ENCODE measurements at places on chromosomes 11 and 22. TPM values are rescaled to one million over a fixed set of nuclear protein-coding genes. Genes with fewer than 3 reads are reported as not detected.

DNA sequence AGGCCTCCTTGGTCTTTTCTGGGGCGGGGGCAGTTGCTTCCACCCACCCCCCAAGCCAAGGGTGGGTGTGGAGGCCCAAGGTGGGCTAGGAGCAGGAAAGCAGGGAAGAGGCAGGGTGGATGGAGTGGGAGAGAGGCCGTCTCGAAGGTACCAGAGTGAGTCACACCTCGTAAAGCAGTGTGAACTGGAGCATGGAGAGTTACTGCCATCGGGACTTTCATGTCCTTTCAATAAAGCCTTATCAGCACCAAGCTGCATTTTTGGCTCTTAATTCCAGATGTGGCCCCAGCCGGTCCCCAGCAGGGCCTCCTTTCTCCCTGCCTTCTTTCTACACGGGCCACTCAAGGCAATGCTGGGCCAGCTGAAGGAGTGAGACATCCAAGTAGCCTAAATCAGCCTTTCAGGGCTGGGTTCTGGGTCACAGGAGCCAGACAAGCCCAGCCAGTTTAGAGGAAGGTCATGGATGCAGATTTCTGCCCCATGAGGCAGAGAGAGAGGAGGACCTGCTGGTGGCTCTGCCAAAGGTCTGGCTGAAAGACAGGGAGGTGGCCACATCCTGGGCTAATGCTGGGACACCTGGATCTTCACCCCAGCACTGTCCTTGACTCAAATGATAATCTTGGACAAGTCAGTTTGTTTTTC lies 59.0 kb upstream of the CD82 start:
- H3K4me3 ChIP-seq: no peak overlapping the region
- H3K27me3 ChIP-seq: peaks cover 6% of the 10 kb centered on the region
- DNase-seq: no peak

DNA sequence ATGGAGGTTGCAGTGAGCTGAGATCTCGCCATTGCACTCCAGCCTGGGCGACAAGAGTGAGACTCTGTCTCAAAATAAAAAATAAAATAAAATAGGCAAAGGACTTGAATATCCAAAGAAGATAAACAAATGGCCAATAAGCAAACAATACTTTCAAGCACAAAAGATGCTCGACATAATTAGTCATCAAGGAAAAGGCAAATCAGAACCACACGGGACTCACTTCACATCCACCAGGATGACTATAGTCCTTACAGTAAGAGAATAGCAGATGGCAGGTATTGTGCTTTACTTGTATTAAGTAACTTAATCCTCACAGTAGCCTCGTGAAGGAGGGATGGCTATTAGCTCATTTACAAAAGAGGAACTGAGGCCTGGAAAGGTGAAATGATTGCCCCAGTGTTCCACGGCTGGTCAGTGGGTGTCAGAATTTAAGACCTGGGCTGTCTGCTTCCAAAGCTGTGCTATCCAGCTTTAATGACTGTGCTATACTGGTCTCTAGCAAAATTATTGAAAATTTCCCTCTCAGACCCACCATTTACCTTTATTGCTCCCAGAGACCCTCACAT lies 40.2 kb upstream of the RBFOX2 start:
- no peak for DNase-seq
- H3K27ac ChIP-seq: no peak overlapping the region
- H3K36me3 ChIP-seq: no peaks in the 10 kb centered on the region
- peaks cover 4% of the 10 kb centered on the region for H3K4me1 ChIP-seq
- H3K27me3 ChIP-seq: no peaks in the 10 kb centered on the region

GRCh38 chr11:31779374-31779791 lies 31.7 kb downstream of the PAX6 start:
- H3K4me1 ChIP-seq: no peaks in the 10 kb centered on the region
- no peaks in the 10 kb centered on the region for H3K36me3 ChIP-seq
- no peak overlapping the region for H3K4me3 ChIP-seq
- H3K27ac ChIP-seq: no peak overlapping the region
- no peaks in the 10 kb centered on the region for H3K27me3 ChIP-seq
- no peak for DNase-seq

DNA sequence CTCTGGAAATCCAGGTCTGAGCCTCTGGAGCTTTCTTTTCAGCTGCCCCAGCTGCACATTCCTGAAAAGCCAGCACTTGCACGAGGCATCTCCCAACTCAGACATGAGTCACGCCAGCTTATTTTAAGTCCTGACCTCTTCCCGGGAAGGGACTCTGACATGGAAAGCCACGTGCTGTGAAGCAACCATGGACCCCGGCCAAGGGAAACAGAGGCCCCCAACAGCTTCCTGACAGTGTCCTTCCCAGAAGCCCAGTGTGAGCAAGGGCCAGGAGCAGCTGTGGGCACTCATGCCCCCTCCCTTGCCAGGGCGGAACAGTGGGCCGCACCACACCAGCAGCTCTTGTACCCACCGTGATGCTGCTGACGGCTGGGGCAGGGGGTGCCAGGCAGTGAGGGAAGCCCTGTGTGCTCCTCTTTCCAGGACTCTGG lies 118.8 kb upstream of the CADM1 start:
- peaks cover 10% of the 10 kb centered on the region for H3K27me3 ChIP-seq
- no peak overlapping the region for H3K4me3 ChIP-seq
- no peaks in the 10 kb centered on the region for H3K4me1 ChIP-seq

DNA sequence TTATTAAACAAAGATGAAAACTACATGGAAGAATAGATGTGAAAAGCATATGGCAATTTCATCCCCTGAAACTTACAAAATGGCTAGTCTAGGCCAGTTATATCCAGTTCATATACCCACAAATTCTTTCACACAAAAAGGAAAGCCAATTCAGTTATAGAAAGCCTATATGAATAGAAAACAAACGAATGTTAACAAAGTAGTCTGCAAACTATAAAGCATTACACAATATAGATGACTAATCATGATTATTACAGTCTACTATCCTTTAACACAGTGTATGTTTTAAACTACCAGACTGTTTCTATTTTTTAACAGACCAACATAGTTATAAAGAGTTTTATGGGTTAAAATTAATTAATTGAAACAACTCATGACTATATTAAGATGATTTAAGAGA lies 12.1 kb downstream of the DCUN1D5 start:
- H3K36me3 ChIP-seq: peaks cover 44% of the 10 kb centered on the region
- no peaks in the 10 kb centered on the region for H3K4me1 ChIP-seq
- H3K4me3 ChIP-seq: no peak overlapping the region
- DNase-seq: no peak

DNA sequence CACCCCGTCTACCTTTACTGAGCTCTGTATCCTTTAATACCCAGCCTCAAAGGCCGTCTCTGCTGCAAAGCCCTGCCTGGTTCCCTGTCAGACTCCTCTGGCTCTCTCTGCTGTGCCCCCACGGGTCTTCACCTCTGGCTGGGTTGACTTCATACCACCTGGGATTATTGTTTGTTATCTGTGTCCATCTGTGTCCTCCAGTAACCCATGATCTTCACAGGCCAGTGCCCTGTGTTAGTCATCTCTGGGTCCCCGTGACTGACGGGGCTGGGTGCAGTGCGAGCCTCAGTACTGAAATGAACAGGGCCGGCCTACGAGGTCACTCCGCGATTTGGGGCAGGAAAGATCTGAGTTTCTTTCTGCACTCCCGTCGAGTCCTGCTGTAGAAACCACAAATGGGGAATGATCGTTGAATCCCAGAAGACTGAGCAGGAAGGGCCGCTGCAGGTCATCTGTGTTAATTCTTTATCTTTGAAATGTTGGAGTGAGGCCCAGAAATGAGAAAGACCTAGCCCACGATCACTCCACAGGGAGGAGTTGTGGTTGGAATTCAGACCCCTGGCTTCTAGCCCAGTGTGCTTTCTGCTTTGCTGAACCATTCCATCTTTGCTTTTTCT lies 12.3 kb upstream of the TUB start:
- DNase-seq: peak; percentile 61
- H3K27me3 ChIP-seq: peaks cover 8% of the 10 kb centered on the region
- peak overlapping the region; percentile 58 for H3K27ac ChIP-seq
- H3K4me1 ChIP-seq: peaks cover 6% of the 10 kb centered on the region

DNA sequence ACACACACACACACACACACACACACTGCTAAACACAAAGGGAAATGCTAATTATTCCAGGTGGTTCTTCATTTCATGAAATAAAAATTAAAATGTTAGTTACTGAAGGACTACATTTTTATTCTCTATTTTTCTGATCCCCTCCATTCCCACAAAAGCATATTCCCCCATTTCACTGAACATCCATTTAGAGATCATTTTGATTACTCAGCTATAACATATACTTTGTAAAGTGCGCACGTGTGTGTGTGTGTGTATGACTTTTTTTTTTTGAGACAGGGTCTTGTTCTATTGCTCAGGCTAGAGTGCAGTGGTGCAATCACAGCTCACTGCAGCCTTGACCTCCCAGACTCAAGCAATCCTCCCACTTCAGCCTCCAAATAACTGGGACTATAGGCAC lies 42.6 kb downstream of the SLC35F2 start:
- H3K27ac ChIP-seq: no peak overlapping the region
- no peak overlapping the region for H3K4me3 ChIP-seq
- no peak for DNase-seq
- H3K4me1 ChIP-seq: no peaks in the 10 kb centered on the region
- no peaks in the 10 kb centered on the region for H3K27me3 ChIP-seq
- H3K36me3 ChIP-seq: no peaks in the 10 kb centered on the region

DNA sequence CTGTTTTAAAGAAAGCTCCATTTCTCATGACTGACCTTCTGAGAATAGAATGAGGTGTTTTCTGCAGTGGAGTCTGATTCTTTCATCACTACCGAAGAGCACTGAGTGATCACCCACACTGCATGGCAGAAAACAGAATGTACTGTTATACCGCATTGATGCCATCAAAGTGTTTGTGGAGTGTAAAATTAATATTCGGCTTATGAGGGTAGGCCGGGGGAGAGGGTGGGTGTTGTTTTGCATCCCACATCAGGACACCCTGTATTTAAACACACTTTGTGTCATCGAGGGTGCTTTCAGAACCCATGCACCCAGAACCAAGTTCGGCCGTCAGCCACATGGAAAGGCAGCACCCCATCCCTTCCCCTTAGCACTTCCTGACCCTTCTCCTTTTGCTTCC lies 41.3 kb upstream of the ETS1 start:
- no peaks in the 10 kb centered on the region for H3K36me3 ChIP-seq
- no peak for DNase-seq
- no peak overlapping the region for H3K4me3 ChIP-seq
- H3K27me3 ChIP-seq: peaks cover 8% of the 10 kb centered on the region

DNA sequence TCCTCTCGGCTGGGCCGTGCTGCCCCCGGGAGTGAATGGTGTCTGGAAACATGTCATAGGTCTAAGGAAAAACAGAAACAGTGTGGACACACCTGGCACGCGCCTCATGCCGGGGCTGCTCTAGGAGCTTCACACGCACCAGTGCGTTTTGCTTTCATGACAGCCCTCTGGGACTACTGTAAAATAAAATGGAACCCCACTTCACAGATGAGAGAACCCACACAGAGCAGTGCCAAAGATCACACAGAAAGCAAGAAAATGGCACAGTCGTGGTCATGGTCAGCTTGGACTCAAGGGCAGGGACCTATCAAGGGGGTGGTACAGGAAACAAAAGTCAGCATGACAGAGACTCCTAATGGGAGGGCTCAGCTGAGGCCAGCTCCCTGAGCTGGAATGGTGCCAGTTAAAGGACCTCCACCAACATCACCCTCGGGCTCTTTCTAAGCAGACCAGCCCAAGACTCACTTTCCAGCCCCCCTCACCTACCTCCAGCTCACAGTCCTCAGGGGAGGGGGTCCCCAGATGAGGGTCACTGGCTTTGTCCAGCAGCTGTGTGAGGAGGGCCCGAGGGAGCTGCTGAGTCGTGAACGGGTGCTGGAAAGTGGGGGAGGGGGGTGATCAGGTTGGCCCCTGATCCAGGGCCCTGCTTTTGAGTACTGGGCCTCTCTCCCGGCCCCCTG lies 3.3 kb downstream of the MAP4K2 start:
- DNase-seq: no peak
- H3K36me3 ChIP-seq: peaks cover 20% of the 10 kb centered on the region
- no peaks in the 10 kb centered on the region for H3K27me3 ChIP-seq
- peaks cover 22% of the 10 kb centered on the region for H3K4me1 ChIP-seq

DNA sequence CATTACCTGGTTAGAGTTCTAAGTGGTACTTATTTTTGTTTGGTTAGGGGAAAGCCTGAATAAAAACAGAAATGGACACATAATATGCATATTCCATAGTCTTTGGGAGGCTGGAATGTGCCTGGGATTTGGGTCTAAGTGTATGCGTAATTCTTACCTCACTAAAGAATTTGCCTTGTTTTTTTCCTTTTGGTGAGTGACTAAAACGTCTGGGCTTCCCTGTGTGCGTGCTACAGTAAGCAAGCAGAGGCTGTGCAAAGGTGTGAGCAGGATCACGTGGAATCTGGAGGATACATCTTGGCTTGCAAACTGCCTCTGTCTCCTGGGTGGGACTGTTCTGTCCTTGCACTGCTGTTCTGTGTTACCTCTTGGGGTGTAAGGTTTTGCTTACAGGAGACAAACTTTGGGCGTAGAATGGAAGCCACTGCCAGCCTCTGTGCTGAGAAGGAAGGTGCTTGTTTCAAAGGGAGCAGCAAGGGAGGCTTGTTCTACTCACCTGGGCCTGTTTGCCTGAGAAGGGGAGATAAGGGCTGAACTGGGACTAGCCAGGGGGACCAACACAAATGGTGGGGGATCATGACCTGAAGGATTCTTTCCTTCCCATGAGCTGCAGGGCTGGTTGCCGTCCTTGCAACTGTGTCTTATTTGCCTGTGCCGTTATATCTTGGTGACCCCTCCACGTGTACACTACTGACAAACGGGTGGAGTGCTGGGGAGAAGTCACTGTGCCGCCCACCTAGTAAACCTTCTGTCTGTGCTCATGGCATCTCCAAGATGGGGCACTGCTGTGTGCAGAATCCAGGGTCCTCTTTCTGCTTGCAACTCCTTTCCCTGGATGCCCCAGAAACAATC lies 4.5 kb downstream of the NEAT1 start:
- H3K4me1 ChIP-seq: peaks cover 7% of the 10 kb centered on the region
- H3K27ac ChIP-seq: peak overlapping the region; percentile 100
- no peaks in the 10 kb centered on the region for H3K27me3 ChIP-seq

DNA sequence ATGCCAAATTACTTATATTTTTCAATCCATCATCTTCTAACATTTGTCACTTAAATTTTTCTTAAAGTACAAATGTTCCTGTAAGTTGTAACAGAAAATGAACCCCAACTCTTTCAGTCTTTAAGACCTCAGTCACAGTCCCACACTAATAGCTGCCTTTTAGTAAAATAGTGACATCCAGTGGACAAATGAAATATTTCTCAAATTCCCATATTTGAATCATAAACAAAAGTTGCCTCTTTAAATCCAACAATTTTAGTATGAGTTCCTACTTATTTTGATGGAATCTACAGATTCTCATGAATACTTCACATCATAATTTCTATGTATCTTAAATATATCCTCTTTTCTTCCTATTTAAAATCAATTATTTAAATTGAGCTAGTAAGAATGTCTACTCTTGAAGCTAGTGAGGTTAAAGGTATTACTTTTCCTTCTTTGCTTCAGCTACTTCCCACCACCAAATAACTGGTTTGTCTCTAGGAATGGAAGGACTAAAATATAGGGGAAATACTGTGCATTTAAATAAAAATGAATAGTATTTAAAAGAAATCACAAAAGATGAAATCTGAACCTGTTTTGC lies 9.2 kb downstream of the LIN7C start:
- H3K4me1 ChIP-seq: no peaks in the 10 kb centered on the region
- no peaks in the 10 kb centered on the region for H3K27me3 ChIP-seq
- DNase-seq: no peak
- H3K4me3 ChIP-seq: no peak overlapping the region
- H3K27ac ChIP-seq: no peak overlapping the region

The CDCA5 gene
- polyA plus RNA-seq: 11.3 TPM

The UFD1 gene
- polyA plus RNA-seq: 51.1 TPM

The MGAT3 gene
- polyA plus RNA-seq: 24.1 TPM

The MRGPRX3 gene
- not detected for polyA plus RNA-seq

The TMX2 gene
- 108 TPM for polyA plus RNA-seq

The OR5AR1 gene
- not detected for polyA plus RNA-seq

The WNT11 gene
- 14.4 TPM for polyA plus RNA-seq

The SSRP1 gene
- 94.7 TPM for polyA plus RNA-seq

The HPX gene
- 3.0 TPM for polyA plus RNA-seq

The USP2 gene
- polyA plus RNA-seq: 4.2 TPM
